ENCODE measurements at places on chromosomes 16 and 17.
A peak's percentile ranks its signal among the peaks of the same experiment; 100 is the strongest.

- no peak for DNase-seq
These were observed 22.7 kb downstream of the GINS3 start for GRCh38 chr16:58415003-58415402.

DNA sequence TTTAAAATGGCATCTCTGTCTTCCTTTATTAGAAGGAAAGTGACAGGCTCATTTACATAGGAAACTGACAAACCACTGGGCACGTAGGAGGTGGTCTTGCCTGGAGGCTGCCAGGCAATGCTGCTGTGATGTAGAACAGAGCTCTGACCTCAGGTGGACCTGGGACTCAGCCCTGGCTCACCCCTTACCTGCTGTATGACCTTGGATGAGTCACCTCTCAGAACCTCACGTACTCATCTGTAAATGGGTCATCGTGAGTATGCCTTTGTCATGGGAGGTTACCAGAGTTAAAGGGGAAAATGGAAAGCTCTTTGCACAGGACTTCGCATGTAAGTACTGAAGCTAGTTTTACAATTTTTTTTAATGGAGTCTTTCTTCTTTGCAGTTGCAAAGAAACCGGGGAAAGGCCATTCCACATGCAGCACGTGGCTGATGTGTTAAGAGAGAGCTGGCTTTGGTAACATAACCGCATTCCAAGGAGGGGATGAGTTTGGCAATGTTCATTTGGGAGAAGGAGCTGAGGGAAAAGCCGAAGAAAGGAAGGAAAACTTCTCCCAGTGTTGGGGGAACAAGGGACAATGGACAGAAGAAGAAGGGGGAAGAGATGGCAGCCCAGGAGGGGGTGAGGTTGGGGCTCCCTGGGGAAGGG is 37.4 kb upstream of the LONP2 start:
- DNase-seq, result peak; percentile 23

DNA sequence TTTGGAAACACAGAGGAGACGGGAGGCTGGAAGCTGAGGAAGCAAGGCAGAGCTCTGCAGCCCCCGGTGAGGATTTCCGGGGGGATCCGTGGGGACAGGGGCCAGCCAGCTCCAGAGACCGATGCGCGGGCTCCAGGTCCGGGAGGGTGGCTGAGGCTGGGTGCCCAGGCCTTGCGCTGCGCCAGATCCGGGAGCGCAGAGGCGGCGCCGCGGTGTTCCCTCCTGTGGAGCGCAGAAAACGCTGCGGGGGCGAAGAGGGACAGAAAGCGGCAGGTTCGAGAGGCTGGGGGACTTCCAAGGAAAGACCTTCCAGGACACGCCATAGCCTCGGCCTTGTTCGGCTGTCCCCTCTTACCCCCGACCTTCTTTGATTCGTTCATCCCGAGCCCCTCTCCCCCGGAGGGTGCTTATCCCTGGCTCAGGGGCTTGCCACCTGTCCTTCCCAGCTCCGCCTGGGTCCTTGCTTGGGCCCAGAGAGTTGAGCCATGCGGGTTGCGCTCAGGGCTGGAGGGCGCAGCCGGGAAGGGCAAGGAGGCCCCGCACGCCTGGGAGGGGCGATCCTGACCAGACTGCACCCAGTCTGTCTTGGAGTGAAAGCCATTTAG is 697 bp upstream of the SHISA9 start:
- DNase-seq, result no peak

GRCh38 chr16:76222087-76222486 is 55.1 kb upstream of the CNTNAP4 start:
- DNase-seq, result no peak

GRCh38 chr16:49704586-49705155 is 151.2 kb downstream of the ZNF423 start:
- no peak for DNase-seq

DNA sequence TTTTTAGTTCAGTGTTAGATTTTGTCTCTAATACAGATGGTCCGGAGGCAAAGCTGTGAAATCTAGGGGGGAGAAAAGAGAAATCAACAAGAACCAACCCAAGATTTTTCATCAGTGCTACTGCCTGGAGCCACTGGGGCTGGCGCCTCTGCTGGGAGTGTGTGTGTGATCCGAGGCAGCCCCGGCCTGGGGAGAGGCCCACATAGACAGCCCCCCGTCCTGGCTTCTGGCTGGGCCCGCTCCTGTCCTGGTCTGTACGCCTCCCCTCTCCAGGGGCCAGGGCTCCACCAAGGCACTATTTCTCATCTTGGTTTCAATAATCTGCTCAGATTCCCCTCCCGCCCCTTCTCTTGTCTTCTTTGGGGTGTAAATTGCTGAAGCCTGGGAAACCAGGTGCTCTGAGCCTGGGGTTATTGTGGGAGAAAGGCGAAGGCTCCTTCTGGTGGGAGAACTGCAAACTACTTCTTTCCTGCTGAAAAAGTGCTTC is 7.8 kb downstream of the BAHCC1 start:
- no peak for DNase-seq

- DNase-seq, result no peak
These were observed 91.8 kb upstream of the CLEC18A start for GRCh38 chr16:69859105-69859989.
